Left lung (tissue), 14 donors: ENCODE measurements at places on chromosomes 11 and 22. TPM values are rescaled to one million over a fixed set of nuclear protein-coding genes. Genes with fewer than 3 reads are reported as not detected.

DNA sequence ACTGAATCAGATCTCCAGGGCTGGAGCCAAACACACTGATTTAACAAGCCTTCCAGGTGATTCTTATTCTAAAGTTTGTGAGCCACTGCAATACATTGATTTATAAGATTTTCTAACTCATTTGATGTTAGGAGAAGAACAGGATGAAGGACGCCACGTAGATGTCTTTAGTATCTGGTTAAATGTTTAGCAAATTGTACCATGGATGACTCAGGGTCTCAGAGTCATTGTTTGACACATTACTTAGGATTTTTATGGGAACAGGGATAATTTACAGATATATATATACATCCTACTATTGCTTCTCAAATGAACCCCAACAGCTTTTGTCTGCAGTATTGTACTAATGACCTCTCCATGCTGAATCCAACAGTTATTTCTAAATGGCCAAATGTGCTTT, 143.1 kb upstream of the DDI1 start:
- no peak for DNase-seq

DNA sequence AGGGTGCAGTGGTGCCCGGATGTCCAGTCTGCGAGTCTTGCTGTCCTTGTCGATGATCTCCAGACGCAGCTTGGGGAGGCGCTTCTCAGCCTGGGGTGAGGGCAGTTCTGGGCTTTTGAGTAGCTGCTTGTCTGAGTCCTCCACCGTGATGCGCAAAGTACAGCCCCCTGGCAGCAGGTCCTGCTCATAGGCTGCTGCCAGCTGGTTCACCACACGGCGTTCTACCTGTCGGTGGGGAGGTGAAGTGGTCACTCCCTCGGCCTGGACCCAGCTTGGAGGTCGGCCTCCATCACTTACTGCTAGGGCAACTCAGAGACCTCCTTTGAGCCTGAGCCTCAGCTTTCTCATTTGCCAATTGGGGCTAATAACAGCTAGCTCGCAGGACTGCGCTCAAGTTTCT, 49.4 kb upstream of the PHOX2A start:
- no peak for DNase-seq

DNA sequence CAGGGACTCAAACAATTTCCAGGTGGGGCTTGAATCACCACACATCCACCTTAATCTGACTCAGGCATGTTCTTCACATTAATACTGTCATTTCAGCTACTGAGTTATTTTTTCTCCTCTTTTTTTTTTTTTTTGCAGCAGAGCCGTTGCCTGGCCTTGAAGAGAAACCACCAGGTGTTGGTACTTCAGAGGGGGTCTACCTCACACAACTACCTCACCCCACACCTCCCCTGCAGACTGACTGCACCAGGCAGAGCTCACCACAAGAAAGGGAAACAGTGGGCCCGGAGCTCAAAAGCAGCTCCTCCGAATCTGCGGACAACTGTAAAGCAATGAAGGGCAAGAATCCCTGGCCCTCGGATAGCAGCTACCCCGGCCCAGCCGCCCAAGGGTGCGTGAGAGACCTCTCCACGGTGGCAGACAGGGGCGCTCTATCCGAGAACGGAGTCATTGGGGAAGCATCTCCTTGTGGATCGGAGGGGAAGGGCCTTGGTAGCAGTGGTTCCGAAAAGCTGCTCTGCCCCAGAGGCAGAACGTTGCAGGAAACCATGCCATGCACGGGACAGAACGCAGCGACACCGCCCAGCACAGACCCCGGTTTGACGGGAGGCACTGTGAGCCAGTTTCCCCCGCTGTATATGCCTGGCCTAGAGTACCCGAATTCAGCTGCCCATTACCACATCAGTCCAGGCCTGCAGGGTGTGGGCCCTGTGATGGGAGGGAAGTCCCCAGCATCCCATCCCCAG, 15.1 kb upstream of the SLC25A18 start:
- no peak for DNase-seq

DNA sequence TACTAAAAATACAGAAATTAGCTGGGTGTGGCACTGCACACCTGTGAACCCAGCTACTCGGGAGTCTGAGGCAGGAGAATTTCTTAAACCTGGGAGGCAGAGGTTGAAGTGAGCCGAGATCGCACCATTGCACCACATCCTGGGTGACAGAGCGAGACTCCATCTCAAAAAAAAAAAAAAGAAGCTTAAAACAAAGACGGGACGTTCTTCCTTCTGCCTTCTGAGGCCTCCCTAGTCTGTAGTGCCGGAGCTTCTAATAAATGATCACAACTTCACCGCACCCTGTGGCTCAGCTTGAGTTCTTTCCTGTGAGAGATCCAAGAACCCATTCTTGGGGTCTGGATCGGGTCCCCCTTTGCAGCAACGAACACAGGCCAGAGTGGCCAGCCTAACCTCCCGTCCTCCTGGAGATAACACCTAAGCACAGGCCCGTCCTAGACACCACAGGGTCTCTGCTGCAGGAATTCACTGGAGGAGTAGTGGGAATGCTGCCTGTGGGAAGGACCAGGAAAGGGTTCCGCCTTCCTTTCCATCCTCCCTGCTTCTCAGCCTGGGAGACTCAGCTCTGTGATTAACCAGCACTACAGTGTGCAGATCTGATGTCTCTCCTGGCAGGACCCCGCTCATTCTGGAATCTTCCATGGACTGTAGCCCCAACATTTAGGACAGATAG, 2.2 kb upstream of the APOBEC3H start:
- no peak for DNase-seq

GRCh38 chr11:17600316-17601255, 53.5 kb downstream of the OTOG start:
- DNase-seq = peak; percentile 18

Gene FIBIN
- total RNA-seq = 18.5 TPM

- DNase-seq = no peak
Measured at GRCh38 chr22:33209930-33210784, 152.0 kb upstream of the SYN3 start.

DNA sequence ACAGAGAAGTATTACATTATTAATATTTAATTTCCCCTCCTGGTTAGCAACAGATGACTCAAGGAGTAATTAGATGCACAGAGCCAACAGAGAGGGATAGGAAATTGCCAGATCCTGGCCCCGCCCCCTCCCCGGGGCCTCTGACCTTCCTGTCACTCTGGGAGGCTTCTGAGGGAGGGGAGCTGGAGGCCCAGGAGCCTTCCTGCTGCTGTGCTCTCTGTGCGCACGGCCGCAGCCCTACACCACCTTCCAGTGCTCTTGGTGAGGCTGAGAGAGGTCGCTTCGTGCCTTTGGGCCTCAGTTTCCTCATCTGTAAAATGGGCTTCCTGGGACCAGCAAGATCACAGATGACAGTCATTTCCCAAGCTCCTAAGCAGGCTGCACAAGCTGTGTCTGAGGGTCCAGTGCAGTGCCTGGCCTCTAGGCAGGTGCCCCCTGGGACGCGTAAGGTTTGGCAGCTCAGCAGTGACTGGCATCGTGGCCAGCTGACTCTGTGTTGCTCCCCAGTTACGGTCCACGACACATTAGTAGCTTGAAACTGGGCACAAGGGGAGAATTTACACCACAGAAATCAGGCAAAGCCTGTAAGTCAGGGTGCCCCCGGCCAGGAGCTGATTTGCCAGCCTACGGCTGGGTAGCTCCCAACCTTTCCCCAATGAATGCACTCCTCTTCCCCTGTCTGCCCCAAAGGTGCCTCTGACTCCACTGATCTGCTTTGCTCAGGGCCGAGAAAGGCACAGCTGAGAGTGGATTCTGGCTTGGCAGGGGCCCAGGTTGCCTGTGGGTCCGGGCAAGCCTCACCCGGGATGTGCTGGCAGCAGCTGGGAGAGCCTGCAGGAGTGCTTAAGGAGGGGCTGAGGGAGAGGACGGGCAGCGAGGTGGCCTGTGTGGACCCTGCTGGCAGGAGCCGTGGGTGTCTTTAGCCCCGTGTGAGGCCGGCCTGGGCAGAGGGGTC, 2.3 kb downstream of the ADORA2A start:
- no peak for DNase-seq

- no peak for DNase-seq
Measured at GRCh38 chr22:33418484-33418883, 360.3 kb upstream of the SYN3 start.

GRCh38 chr22:23786752-23787599, at the start of gene SMARCB1:
Gene SMARCB1, plus strand, starts transcription at chr22:23786966. Its CDS starts 204 bp downstream, at chr22:23787170.
- peak; percentile 94 for DNase-seq
